ENCODE measurements at places on chromosomes 3 and 15. TPM values are rescaled to one million over a fixed set of nuclear protein-coding genes. Genes with fewer than 3 reads are reported as not detected.

Gene GTF2E1
- total RNA-seq = 21.4 TPM

Gene ADGRG7
- not detected for total RNA-seq

Gene CDHR4
- not detected for total RNA-seq

Gene ZNF385D
- total RNA-seq = 14.0 TPM

Gene ACTRT3
- total RNA-seq = 3.3 TPM

Gene APBA2
- total RNA-seq = 108 TPM

All from occipital lobe (tissue), 3 donors.